ENCODE measurements at places on chromosomes 16 and 17.

DNA sequence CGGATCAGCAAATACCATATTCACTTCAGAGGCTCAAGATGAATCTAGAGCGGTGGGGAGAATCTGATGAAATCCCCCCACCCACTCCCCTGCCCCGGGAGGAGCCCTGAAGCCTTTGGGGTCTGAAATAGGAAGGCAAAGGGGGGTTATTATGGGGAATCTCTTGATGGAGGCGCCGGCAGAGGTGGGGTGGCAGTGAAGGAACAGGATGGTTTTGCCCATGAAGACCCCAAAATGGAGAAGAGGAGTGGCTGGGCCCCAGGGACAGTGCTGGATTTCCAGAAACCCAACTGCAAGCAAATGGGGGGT is 637 bp downstream of the WNT3 start:
- no peak for DNase-seq

DNA sequence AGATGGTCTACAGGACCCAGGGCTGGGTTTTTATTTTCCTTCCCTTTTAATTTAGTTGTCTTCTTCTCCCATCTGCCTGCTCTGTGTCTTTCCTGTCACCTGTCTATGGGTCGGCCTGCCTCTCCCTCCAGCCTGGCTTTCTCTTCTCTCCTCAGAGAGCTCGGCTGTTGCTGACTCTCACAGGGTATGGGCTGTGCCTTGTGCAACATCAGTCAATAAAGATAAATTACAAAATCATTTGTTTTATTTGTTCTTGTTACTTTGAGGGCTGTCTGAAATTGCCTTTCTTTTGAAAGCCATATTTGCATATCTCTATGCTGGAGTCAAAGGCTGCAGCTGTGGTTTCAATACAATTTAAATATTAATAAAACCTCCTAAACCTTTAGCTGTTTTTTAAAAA is 15.6 kb downstream of the RND2 start:
- no peak for DNase-seq

- DNase-seq = no peak
These were observed 38.9 kb upstream of the C1QL1 start for GRCh38 chr17:45006927-45007461.

GRCh38 chr17:36094232-36094631 is 4.3 kb upstream of the CCL3 start:
- no peak for DNase-seq

- no peak for DNase-seq
These were observed 16.1 kb downstream of the CCR7 start for GRCh38 chr17:40548982-40549685.
